ENCODE measurements at places on chromosomes 3 and 15.

GRCh38 chr15:33076937-33077336, 117.6 kb downstream of the FMN1 start:
- no peak for DNase-seq

DNA sequence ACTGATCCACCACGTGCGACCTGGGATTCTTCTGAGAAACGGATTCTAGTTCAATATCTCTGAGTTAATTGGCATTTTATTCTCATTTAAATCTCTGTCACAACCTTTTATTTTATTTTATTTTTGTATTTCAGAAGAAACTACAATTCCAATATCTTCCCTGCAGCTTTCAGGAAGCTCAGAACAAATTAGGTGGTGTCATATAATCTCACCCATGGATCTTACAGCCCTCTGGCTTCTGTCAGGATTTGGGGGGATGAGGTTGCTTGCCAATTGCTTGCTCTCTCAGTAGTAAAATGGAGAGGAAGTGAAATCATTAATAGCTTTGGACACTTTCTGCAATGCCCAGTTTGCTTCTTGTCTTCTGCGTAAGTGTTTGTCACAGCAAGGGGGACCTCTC, 205.4 kb downstream of the TLE3 start:
- DNase-seq = no peak

- DNase-seq = no peak
Measured at GRCh38 chr15:92178911-92179310, 214.8 kb upstream of the ST8SIA2 start.

- no peak for DNase-seq
Measured at GRCh38 chr3:132245552-132246142, 71.6 kb upstream of the ACP3 start.

GRCh38 chr3:112776000-112776399, 70.7 kb downstream of the CD200R1L start:
- no peak for DNase-seq

DNA sequence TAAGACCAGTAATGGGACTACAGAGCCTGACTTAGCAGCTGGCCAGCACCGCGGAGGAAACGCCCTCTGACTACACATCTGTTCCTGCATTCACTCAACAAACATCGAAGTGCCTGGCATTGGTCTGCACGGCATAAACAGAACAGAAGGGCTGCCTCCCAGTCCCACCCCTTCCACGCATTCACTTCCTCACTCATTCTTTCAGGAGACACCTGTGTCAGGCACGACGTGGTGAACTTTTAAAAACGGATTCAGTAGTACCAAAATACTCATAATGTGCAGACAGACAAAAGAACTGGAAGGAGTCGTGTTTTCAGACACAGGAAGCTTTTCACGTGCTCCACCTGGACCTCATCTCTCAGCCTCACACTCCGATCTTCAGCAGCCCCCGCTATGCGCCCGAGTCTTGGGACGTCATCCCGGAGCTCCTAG, 123.3 kb downstream of the XXYLT1 start:
- DNase-seq = no peak

GRCh38 chr15:74620636-74621545, 5.3 kb downstream of the CLK3 start:
- peak; percentile 21 for DNase-seq

GRCh38 chr15:32843219-32843815, 125.5 kb downstream of the GREM1 start:
- DNase-seq = no peak

DNA sequence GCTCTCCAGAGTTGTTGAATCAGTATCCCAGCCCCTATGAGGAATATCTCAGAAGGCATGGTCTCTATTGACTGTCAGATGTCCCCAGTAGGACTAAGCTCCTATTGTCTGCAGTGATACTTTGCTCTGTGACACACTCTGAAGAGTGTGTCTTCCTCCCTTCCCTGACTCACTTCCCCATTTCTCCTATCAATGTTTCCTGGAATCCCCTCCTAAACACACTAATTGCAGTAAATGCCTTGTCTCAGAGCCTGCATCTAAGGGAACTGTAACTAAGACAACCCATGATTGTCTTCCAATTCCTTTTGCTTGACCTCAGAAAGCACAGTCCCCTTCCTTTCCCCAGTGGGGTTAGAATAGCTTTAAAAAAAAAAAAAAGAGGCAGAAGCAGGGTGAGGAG, 397.3 kb upstream of the PROK2 start:
- no peak for DNase-seq

DNA sequence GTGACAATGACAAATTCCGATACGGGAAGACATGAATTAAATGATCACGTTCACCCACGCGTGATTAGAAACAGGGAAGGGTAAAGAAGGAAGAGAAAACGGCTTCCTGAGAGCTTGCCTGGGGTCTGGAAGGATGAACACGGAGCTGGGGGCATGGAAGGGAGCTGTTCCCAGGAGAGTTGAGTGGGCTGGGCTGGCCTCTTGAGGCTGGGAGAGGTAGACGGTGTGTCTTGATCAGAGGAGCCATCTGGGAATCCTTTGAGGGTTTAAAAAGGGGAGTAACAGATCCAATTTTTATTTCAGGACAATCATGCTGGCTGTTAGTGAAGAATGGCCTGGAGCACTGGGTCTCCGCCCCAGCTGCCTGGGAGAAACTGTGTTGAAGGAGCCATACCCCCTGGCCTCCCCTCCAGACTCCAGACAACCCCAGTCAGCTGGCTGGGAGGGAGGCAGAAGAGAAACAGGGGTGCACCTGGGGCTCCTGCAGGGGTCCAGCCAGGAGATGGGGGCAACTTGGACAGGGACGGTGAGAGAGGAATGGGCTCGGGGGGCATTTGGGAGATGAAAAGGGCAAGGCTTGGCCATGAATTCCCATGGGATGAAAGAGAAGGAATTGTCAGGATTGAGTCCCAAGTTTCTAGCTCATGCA, 53.6 kb upstream of the CGNL1 start:
- no peak for DNase-seq

GRCh38 chr3:87260270-87260669, 16.1 kb downstream of the POU1F1 start:
- no peak for DNase-seq

GRCh38 chr15:23372284-23372683, 17.7 kb downstream of the GOLGA8S start:
- DNase-seq = no peak

DNA sequence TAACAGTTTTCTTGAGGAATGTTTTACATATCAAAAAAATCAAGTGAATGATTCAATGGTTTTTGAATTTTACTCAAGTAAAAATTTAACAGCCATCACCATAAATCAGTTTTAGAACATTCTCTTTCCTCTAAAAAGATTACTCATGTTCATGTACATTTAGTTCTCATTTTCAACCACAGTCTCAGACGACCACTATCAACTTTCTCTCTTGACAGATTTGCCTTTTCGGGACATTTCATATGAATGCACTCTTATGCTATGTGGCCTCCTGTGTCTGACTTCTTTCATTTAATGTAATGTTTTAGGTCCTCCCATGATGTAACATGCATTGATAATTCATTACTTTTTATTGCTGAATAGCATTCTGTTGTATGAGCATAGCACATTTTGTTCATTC, 309.3 kb upstream of the PLSCR5 start:
- no peak for DNase-seq

DNA sequence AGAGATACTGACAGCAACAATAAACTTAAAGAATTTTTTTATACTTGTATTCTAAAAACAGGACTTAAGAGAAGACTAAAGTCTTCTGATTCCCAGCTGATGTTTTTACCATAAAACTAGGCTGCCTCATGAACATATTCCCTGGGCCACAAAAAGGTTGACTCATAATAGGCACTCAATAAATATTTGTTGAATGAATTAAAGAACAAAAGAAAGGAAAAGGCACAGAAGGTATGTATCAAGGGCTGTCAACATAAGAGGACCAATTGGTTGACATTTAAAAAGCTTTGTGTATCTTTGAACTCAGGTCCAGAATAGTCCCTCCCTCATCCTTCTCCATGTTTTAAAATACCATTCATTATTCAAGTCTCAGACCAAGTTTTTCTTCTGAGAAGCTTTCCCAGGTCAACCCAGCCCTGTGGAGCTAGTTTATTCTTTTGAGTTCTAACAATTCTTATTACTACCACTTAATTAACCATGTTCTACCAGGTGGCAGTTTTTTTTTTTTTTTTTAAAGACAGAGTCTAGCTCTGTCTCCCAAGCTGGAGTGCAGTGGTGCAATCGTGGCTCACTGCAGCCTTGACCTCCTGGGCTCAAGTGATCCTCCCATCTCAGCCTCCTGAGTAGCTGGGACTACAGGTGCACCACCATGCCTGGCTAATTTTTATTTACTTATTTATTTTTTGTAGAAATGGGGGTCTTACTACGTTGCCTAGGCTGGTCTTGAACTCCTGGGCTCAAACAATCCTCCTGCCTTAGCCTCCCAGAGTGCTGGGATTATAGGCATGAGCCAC, 17.5 kb upstream of the ARHGEF3 start:
- DNase-seq = no peak

- DNase-seq = no peak
Measured at GRCh38 chr3:13703071-13703470, 154.1 kb downstream of the FBLN2 start.

- no peak for DNase-seq
Measured at GRCh38 chr3:171900446-171900845, 57.3 kb downstream of the TMEM212 start.

DNA sequence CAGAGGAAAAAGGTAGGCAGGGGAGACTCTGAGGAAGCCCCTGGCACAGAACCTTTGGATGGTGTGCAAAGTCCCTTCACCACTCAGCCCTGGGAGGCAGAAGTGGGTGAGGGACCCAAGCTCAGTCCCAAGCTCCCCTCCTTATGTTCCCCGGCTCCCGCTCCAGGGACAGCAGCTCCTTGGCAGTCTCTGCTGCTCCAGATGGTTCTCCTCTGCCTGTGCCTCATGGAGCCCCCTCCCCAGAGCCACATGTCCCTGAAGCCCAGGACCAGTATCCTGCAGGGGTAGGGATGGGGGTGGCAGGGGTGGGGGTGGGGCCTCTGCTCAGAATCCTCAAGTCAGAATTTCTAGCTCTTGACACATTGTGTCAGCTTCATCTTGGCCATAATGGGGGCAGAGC, 8.0 kb upstream of the CAMKV start:
- DNase-seq = no peak

GRCh38 chr3:100264242-100264641, 3.5 kb downstream of the TBC1D23 start:
- DNase-seq = no peak

DNA sequence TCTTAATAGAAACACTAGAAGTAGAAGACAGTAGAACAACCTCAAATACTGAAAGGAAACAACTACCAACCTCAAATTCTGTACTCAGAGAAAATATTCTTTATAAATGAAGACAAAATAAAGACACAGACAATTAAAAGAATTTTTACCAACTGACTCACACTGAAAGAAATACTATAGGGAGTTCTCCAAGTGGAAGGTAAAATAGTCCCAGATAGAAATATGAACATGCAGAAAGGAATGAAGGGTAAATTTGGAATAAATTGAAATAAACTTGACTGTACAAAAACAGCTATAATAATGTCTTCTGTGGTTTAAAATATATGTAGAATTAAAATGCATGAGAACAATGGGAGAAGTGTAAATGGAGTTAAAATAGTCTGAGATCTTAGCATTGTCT, 36.7 kb upstream of the CCDC174 start:
- no peak for DNase-seq

GRCh38 chr3:190169243-190169642, 48.5 kb upstream of the P3H2 start:
- no peak for DNase-seq

- no peak for DNase-seq
Measured at GRCh38 chr3:153029350-153029749, 132.7 kb upstream of the RAP2B start.

DNA sequence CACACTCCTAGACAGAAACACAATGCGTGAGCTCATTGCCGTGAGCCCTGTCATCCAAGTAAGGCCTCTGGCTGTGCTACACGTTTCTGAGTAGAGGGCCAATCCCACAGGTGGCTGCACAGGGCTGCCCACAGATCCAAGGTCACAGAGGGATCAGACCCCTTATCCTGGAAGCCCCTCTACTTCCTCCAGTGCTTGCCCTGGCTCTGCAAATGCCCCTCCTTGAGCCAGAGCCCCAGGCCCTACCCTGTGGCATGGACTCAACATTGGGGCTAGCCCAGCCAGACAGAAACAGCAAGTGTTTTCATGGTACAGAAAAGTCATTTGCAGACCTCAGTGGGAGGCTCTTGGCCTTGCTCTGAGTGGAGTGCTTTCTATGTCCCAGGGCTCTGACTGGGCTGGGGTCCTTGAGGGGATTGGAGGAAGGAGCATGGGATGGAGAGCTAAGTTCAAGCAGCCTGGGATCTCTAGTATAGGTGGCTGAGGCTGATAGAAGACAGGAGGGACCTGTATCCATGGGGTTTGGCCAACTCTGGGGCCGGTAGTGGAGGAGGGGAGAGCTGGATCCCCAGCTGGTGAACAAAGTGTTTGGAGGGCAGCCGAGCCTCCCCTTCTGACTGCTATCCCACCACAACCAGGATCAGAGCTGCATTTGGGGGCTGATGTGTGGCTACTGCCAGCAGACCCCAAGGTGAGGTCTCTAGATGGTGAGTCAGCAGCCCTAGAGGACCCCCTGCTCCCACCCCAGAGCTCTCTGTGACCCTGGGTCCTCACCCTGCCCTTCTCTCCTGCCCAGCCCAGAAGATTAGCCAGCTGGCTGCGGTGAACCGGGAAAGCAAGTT, 38.7 kb downstream of the GOLGA6A start:
- DNase-seq = no peak

DNA sequence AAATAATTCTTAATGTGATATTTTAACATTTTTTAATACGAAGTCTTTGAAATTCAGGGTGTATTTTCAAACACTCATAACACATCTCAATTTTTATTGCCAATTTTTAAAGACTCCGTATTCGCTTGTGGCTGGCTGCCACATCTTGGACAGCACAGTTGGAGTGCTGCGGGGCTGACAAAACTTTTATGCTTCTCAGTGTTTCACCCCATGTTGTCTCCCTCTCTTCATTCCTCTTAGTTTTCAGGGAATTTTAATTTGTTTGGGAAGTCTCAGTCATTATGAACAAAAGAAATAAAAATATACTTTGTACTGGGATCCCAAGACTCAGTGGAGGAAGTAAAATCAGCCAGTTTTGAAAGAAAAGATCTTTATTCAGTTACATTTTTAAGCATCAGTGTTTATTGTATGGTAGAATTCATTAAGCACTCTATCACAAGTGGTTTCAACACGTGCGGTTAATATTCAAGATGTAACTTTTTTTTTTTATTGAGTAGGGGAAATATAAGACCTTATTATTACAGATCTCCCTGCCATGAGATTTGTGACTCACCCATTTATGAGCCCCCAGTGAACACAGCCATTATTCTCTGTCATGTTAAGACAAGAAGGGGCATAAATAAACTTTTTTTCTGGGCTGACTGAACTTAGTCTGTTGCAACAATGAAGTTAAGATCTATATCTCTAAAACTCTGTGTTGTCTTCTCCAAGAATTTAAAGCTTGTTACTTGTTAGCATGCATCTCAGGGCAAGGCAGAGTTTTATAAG, 26.8 kb downstream of the KAT2B start:
- no peak for DNase-seq

GRCh38 chr3:150544726-150545125, 1.6 kb downstream of the SERP1 start:
- DNase-seq = no peak

- DNase-seq = no peak
Measured at GRCh38 chr3:188053036-188053340, 101.0 kb upstream of the LPP start.

All from SIG-M5 (cell line).